NCI-H82 (cell line): ENCODE measurements at places on chromosomes 5 and 9.
A peak's percentile ranks its signal among the peaks of the same experiment; 100 is the strongest.

- no peak for DNase-seq
Observed at GRCh38 chr5:136020383-136021015, 8.3 kb upstream of the TGFBI start.

GRCh38 chr5:61496446-61496845 is 164.4 kb downstream of the ZSWIM6 start:
- DNase-seq, result peak; percentile 78

DNA sequence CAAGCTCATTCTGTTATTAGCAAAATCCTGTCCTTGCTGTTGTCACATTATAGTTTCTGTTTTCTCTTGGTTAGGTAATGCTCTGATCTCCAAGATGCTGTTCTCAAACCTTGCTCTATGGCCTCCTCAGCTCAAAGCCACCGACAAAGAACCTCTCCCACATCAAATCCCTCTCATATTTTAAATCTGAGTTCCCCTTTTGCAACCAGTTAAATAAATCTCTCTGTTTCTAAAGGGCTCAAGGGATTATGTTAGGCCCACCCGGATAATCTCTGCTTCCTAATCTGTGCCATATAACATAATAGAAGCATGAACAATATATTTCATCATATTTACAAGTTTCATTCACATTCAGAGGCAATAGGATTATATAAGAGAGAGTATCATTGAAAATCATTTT is 286.0 kb downstream of the CYLC2 start:
- peak; percentile 90 for DNase-seq

DNA sequence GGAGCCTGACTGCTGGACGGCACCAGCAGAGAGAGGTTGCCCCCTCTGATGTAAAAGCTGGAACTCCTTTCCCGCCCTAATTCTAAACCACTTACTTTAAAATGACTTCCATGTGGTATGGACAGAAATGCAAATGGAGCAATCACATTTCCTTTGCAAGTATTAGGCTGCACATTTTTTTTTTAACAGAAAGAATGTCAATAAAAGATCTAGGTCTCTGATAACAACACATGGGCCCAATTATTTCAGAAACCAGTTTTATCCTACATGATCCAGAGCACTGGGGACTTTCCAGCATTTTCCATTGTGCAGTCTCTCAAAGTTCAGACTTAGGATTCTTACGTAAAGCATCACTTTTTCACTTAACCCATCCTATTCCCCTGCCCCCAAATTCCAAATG is 203.7 kb downstream of the NXNL2 start:
- no peak for DNase-seq

- DNase-seq, result no peak
Observed at GRCh38 chr9:126678989-126679388, 65.3 kb downstream of the LMX1B start.
